LoVo (cell line): ENCODE measurements at places on chromosomes 6 and 20.

DNA sequence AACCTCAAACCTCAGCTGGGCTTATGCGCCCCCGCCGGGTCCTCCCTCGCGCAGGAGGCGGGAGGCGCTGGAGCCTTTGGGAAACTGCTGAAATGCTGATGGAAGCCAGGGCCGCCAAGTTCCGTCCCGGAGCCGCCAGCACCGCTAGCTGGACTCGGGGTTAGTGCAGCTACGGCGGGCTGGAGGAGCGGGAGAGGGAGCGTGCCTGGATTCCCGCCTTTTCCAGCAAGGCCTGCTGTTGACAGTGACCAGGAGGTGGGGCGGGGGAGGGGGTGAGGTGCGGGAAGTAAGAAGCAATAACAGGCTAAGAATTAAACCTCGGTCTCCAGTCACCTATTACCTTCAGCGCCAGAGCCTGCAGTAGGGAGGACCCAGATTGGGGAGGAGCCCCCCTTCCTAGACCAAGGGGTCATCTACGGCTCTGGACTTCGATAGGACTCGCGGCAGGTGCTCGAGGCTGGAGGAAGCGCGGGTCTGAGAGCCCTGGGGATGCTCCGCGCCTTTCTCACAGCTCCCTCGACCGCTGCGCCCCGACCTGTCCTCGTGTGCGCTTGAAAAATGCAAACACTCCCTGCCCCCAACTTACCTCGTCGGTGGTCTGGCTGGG, 20.5 kb downstream of the COL9A1 start:
- DNase-seq = no peak

DNA sequence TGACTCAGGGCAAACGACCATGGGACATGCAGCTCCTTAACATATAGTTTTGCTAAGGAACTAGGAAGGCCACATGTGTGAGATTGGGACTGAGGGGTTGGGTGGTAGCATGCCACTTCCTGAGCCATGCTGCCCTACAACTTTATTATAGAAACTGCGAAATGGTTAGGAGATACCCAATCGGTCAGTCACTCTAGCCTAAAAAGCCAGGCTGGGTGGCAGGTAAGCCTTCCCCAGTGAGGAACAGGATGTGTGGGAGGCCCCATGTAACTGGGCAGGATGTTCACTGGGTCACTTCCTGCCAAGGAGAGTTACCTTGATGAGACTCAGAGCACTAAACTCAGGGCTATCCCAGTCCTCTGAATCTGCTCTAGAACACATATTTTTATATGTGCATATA, 123.5 kb downstream of the MAP3K7 start:
- DNase-seq = no peak

- peak; percentile 98 for DNase-seq
Observed at GRCh38 chr20:2470423-2471193, at the start of gene SNRPB. TSS of gene SNRPB (minus strand) at chr20:2470789. CDS start at chr20:2470690, 99 bp downstream.

DNA sequence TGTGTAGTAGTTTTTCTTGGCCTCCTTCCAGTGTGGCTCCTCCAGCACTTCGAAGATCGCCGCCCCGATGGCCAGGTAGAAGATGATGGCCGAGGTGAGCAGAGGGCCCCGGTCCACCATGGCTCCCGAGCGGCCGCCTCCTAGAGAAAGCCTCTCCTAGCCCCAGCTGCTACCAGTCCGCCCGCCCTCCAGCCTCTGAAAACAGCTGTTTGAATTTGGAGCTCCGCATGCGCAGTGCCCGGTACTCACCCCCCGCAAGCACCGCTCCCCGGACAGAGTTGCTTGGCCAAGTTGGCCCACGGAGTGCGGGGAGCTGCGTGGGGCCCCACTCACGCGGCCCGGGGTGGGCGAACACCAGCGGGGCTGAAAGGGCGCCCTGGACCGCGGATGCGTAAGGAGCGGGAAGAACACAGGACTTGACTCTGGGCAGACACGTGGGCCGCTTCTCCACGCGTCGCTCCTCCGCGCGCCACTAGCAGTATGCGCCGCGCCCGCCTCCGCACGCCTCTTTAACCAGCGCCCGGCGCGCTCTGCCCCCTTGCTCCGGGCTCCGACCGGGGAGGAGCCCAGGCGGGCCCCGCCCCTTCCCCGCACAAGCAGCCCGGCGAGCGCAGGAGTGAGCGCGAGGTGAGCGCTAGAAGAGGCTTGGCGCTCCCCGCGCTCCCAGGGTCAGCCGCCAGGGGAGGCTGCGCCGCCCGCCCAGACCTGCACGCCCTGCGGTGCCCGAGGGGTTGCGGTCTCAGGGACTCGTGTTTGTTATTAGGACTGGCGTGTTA, at the start of gene KCNK5:
Gene KCNK5 (minus strand): TSS at position 484 of the 776 bp plus-strand sequence. CDS start 364 bp downstream, at position 120.
- peak; percentile 90 for DNase-seq

- no peak for DNase-seq
Observed at GRCh38 chr6:137692806-137693205, 174.3 kb upstream of the TNFAIP3 start.

- no peak for DNase-seq
Observed at GRCh38 chr6:30019819-30020218, 41.2 kb upstream of the POLR1H start.

GRCh38 chr6:155069543-155069942, 74.4 kb downstream of the TIAM2 start:
- no peak for DNase-seq

GRCh38 chr6:99233219-99233618, 116.3 kb downstream of the FAXC start:
- DNase-seq = no peak

DNA sequence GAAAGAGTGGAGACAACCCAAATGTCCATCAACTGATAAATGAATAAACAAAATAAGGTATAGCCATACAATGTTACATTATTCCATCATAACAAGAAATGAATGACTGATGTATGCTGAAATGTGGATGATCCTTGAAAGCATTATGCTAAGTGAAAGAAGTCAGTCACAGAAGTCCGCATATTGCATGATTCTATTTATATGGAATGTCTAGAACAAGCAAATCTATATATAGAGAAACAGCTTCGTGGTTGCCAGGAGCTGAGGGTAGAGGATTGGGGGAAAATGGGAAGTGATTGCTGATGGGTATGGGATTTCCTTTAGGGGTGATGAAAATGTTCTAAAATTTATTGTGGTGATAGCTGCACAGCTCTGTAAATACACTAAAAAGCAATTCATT, 196.8 kb downstream of the ATXN1 start:
- no peak for DNase-seq

- no peak for DNase-seq
Observed at GRCh38 chr6:111199935-111200334, 112.6 kb downstream of the SLC16A10 start.

- no peak for DNase-seq
Observed at GRCh38 chr20:2132461-2132901, 30.9 kb downstream of the STK35 start.

DNA sequence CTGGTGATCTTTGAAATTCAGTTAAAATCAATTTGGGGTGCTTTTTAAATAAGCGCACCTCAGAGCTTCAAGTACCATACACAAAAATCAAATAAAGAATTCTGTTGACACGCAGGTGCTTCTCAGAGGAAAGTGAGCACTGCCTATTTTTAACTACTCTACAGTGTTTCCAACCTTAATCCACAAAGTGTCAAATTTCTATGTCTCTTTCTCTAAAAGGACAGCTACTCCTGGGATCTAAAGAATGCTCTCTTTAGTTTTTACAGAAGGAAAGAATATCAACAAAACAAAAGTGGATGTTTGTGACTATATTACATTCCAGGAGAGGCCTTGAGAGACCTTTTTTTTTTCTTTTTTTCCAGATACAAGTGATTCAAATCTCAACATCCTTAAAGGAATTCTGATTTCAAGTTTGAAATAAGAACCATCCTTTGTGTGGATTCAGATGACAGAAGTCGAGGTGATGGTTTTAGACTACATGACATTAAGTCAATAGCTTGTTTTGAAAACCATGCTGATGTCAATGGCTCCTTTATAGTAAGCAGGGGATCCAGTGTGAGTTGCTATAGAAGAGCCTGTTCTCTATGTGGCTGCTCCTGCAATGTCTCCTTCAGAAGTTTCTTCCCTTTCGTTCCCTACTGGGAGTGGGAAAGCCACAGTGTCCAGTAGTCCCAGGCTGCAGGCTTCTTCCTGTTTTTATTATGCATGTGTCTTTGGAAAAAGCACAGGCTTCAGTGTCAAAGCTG, 67.2 kb upstream of the DEFB112 start:
- no peak for DNase-seq

DNA sequence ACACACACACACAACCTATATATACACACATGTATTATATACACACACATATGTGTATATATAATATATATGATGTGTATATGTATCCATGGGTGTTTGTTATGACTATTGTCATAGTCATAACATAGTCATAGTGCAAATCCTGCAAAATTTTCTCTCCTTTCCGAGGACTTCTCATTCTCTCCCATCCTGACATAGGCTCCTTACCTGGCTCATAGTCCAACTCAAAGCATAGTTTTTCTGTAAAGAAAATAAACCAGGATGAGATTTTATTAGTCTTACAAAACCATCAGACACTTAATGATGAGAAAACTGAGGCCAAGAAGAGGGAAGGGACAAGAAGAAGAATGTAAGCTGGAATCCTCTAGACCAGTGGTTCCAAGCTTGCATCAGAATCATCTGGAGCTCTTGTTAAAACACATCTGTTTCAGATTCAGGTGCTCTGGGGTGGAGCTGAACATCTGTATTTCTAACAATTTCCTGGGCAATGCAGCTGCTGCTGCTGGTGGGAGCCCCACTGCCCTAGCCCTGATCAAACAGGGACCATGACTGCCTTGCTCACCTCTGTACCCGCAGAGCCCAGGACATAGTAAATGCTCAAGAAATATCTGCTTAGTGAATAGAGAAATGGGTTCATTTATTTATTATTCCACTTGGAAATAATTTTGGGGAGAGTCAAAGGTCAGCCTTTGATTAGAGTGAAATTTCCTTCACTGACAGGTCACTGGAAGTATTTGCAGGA, 5.3 kb downstream of the TRIM10 start:
- DNase-seq = no peak

GRCh38 chr6:144406796-144407195, 121.7 kb downstream of the UTRN start:
- no peak for DNase-seq

- no peak for DNase-seq
Observed at GRCh38 chr6:163883984-163884383, 469.5 kb downstream of the QKI start.

- no peak for DNase-seq
Observed at GRCh38 chr6:72826037-72826436, 204.2 kb downstream of the KCNQ5 start.

DNA sequence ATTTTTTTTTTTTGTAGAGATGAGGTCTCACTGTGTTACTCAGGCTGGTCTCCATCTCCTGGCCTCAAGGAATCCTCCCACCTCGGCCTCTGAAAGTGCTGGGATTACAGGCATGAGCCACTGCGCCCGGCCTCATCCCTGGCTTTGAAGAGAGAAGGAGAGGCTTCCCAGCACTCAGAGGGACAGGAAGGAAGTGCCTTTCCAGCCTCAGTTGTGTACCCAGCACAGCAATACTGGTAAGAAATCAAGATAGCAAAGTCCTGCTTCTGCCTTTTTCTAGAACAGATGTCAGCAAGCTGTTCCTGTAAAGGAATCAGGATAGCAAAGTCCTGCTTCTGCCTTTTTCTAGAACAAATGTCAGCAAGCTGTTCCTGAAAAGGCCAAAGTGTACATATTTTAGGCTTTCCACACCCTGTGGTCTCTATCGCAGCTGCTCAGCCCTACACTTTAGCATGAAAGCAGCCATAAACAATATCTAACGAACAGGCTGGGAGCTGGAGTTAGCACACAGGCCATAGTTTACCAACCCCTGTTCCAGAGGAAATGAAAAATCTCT, 6.3 kb upstream of the PLTP start:
- DNase-seq = no peak

- no peak for DNase-seq
Observed at GRCh38 chr20:31653561-31653960, 15.8 kb downstream of the COX4I2 start.

DNA sequence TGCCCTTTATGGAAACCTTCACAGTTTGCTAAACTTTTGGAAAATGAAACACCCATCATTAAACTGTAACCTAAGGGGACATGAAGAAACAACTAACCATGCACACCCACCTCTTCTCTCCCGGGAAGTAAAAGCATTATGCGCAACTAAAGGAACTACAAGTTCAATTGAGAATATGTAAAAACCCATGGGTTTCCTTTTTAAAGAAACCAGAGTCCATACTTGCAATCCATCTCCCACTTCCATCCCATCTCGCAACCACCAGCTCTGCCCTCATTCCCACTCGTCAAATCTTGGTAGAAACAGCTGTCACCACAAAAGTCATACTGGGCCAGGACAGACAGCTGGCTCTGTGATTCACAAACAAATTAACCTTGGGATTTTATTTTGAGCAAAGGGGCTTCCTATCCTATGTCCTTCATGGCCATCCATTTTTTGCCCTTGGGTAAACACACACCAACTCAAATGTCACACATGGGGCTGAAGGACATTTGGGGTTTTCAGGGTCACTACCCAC, 81.5 kb downstream of the HAO1 start:
- no peak for DNase-seq

GRCh38 chr6:13486679-13487121, 700 bp downstream of the GFOD1 start:
- peak; percentile 43 for DNase-seq

DNA sequence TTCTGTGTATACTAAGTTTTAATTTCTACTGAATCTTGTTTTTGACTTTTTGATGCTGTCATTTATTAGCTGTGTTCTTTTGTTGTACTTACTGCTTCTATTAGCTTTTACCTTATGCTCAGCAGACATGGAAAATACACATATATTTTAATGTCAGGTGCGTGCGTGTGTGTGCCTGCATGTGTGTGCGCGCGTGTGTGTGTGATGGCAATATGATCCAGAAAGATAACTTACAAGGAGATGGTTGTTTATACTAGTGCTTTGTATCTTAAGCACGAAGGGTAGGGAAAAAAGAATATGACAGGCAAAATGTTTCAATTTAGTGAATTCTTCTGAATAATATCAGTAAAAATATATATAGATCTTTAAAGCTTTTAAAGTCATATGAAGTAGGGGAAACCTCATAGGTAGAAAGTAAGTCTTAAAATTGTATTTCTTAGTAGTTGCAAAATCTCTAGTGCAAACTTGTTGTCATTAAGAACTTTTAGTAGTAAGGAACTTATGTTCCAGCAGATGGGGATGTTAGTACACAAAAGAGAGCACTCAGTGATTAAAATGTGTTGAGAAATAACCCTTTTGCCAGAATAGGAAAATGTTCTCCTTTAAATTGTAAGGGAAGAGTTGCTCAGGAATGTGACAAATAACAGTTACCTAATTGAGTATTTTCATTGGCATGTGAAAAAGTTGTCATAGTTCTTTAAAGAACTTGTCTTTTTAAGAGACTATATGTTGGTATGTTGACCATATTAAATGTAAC, 13.2 kb downstream of the QKI start:
- DNase-seq = peak; percentile 29

GRCh38 chr20:36225666-36226065, 10.6 kb upstream of the AAR2 start:
- no peak for DNase-seq

DNA sequence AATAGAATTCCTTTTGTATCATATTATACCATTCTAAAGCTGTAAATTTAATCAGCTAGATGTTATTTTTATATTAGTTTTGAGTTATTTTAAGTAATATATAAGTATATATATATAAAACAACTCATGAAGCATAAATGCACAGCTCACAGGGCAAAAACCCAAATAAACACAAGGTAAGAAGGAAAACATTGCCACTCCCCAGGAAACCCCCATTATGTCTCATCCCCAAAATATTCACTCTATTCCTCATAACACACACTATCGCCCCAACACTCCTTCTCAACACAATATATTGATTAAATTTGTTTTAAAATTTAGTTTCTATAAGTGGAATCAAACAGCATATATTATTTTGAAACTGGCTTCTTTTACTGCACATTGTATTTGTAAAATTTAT, 98.6 kb upstream of the FAM83B start:
- no peak for DNase-seq

- no peak for DNase-seq
Observed at GRCh38 chr6:53300656-53301551, 47.8 kb downstream of the ELOVL5 start.
